ENCODE measurements at places on chromosomes 1 and 21.

GRCh38 chr1:201346337-201346939, 31.0 kb downstream of the TNNT2 start:
- DNase-seq, result no peak

GRCh38 chr1:117313555-117313954, 53.7 kb upstream of the MAN1A2 start:
- no peak for DNase-seq

- no peak for DNase-seq
Observed at GRCh38 chr1:7726623-7727022, 44.5 kb upstream of the VAMP3 start.

GRCh38 chr1:45258059-45258650, 51.8 kb upstream of the ZSWIM5 start:
- DNase-seq, result no peak

GRCh38 chr21:35940074-35940927, 120.0 kb downstream of the SETD4 start:
- peak; percentile 54 for DNase-seq

DNA sequence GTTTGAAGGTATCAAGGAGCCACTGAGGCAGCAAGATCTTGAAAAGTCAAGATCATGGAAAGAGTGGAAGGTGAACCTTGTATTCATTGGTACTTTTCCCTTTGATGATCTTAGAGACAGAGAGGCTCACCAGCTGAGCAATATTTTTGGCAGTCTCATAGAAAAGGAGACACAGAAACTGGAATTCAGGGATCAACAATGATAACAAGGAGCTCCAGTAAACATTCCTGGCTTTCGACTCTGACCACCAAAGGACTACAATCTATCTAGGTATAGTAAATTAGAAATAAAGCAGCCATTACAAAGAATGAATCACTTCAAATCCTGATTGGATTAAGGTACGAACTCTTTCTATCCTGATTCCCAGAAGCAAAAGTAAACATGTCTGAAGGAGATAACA, 615.4 kb downstream of the KIF26B start:
- DNase-seq, result no peak

- DNase-seq, result no peak
Observed at GRCh38 chr1:247551721-247552120, 2.8 kb downstream of the GCSAML start.

- no peak for DNase-seq
Observed at GRCh38 chr1:198340139-198340538, 183.3 kb downstream of the NEK7 start.

DNA sequence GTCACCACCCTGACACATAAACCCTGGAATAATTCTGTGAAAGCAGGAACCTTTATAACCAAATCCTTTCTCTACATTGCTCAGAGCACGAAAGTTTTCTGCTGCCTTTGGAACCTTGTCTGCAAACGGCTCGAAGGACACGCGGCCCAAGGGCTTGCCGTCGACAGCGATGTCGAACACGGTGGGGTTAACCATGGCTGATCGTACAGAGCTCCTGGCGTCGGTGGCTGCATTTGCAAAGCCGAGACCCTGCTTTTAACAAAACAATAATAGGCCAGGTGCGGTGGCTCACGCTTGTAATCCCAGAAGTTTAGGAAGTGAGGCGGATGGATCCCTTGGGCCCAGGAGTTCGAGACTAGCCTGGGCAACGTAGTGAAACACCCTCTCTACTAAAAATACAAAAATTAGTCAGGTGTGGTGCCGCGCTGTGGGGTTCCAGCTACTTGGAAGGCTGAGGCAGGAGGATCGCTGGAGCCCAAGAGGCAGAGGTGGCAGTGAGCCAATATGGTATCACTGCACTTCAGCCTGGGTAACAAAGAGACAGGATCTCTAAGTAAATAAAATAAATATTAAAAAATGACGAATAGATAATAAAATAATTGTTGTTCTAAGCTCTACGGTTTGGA, 2.2 kb upstream of the EIF2B3 start:
- DNase-seq, result no peak

DNA sequence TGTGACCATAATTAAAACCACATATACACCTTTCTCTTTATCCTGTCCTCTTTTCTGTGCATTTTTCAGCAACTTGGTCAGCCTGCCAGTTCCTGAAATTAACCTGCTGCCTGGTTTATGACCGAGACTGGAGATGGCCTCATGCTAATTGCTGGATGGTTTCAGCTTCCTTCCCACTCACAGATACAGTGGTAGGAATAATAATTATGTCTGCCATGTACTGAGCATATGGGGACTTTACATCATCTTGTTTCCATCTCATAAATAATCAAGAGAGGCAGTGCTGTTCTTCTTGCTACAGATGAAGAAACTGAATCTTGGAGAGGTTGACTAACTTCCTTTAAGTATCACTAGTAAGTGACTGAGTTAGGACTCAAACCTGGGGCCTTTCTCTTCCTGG, 148.2 kb downstream of the NOS1AP start:
- DNase-seq, result no peak

DNA sequence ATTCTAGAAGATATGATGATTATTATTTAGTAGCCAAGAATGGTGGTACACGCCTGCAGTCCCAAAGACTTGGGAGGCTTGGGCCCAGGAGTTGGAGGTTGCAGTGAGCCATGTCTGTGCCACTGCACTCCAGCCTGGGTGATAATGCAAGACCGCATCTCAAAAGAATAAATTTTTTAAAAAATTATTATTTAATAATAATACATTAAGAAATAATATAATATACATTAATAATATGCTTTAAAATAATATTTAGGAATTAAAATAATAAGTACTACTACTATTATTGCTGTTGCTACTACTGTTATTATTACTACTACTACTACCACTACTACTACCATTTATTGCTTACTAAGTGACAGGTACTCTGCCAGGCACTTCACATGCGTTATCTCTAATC, 27.2 kb downstream of the CCDC30 start:
- DNase-seq, result no peak

DNA sequence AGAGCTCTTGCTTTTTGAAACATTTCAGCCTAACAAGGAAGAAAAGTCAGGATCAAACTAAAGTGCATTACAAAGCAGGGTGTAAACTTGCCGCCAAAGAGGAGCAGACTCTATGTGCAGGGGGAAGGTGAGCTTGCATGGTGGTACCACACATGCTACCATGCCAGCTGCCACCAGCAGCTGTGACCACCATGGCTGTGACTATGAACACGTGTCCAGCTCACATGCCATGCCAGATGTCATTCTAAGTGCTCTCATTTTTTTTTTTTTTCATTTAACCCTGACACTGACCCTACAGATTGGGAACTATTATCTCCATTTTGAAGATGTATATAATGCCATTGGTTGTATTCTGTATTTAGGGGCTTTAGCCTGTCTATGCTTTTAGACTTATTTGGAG, 79.0 kb downstream of the PCP4 start:
- DNase-seq, result no peak

- DNase-seq, result no peak
Observed at GRCh38 chr1:212838145-212838544, 9.3 kb downstream of the SPATA45 start.

- DNase-seq, result peak; percentile 50
Observed at GRCh38 chr21:34187935-34188334, 114.6 kb downstream of the MRPS6 start.

- DNase-seq, result no peak
Observed at GRCh38 chr1:3891329-3891865, 8.7 kb downstream of the C1orf174 start.

- no peak for DNase-seq
Observed at GRCh38 chr21:45117314-45117713, 42.9 kb downstream of the ADARB1 start.

GRCh38 chr21:14531757-14532316, 14.3 kb downstream of the SAMSN1 start:
- DNase-seq, result no peak

DNA sequence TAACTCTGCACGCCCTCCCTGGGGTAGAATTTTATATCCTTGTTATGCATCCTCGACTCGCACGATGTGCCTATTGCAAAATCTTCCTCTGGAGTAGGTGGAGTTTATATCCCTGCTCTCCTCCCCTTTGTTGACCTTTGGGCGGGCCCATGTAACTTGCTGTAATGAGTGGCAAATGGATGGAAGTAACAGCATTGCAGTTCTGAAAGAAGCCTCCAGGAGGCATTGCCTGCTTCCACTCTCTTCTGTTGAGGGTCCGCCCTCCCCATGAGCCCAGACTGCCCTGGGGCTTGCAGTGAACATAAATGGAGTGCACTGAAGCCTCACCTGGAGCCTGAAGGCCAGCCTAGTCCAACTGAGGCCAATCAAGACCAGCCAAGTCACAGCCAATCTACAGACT, 62.2 kb upstream of the GRIK3 start:
- DNase-seq, result no peak

GRCh38 chr1:33824971-33825370, 38.9 kb upstream of the HMGB4 start:
- no peak for DNase-seq

DNA sequence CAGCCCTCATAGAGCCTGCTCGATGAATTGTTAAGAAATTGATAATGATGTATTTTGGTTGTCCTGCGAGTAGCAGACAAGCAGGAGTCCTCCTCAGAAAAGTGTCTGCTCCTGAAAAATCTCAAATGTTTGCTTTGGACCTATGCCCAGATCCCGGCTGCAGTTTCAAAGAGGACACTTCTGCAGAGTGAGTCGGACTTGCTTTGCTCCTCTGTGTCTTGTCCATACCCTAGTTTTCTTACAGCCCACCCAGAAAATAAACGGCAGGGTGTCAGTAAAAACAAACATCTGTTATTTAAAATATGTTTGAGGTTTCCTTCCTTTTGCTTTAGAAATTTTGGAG, 2.8 kb downstream of the S100A10 start:
- no peak for DNase-seq

DNA sequence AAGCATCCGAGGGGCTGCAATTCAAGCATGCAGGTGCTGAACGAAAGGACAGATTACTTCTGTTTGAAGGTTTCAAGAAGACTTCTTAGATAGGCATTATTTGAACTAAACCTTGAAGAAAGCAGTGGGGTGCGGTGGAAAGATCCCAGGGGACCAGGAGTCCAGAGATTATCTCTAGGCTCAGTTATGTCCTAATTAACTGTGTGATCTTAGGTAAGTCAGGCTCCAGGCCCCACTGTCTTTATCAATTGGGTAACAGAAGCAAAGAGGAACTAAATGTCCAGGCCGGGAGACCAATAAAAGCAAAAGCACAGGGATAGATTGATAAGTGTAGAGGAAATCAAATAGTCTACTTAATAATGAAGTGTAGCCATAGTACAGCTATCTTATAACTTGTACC, 72.9 kb upstream of the CDC42BPA start:
- DNase-seq, result no peak

- no peak for DNase-seq
Observed at GRCh38 chr1:230975636-230976035, 3.0 kb downstream of the TTC13 start.

GRCh38 chr1:157189986-157190982, 52.1 kb upstream of the ETV3 start:
- no peak for DNase-seq

DNA sequence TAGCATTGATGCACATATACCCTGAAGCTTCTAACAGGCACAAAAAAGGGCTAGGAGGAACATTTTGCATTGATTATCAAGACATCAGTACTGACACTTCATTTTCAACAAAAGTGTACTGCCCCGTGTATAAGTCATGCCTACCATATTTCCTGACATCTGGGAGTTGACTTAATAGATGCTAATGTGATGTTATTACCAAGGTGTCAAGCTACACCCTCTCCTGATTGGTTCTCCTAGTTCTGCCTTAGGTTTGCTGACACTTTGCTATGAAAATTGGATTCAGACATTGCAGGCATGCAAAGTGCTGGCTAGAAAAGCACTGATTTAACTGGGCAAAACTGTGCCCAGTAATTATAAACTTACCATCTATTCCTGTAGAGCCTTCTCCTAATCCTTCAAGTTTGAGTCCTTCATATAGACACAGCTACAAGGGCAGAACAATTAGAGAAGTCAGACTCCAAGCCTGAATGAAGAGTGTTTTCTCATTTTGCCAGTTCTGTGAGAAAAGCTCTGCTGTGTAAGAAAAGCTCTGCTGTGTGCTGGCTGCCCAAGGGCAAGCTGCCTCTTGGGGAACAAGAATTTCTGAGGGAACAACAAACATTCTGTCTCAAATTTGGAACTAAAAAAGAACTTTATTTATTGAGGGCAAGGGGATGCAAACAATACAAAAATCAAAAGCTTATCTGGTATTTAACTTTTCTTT, 11.2 kb downstream of the S100A10 start:
- no peak for DNase-seq

- no peak for DNase-seq
Observed at GRCh38 chr1:51238034-51238403, 1.9 kb downstream of the RNF11 start.

- DNase-seq, result no peak
Observed at GRCh38 chr1:156498432-156499193, 2.0 kb downstream of the MEF2D start.

DNA sequence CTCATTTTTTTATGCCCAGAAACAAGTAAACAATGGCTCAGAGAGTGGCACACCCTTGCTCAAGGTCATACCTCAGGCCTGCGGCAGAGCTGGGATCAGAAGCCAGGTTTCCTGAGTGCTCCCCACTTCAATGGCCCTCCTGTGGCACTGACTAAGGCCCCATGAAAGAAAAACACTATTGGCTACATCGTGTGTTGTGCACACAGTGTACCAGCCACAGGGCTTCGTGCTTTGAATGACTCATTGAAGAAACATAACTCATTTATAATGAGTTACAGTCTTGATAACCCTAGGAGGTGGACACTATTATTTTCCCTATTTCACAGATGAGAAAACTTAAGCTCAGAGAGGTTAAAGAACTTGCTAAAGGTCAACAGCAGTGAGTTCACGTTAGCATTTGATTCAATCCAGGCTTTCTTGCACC, 91.2 kb downstream of the TRABD2B start:
- DNase-seq, result no peak

DNA sequence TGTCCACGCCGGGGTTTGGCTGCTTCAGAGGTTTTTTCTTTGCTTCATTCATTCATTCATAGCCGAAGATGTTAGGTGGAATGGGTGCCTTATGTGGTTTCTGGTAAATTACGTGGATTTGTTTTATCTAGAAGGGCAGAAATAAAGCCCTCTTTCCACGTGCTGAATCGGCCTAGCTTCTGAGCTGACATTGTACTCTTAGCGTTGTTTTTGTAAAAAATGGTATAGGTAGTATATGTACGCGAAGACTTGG, 1.5 kb downstream of the GALNT2 start:
- no peak for DNase-seq

- no peak for DNase-seq
Observed at GRCh38 chr1:30478799-30479563, 244.4 kb downstream of the MATN1 start.

GRCh38 chr1:193487722-193488121, 301.3 kb upstream of the B3GALT2 start:
- DNase-seq, result no peak

- DNase-seq, result no peak
Observed at GRCh38 chr1:190597294-190597693, 119.6 kb upstream of the BRINP3 start.

Measured in AG09319 (cell line).